Hematopoietic multipotent progenitor cell treated with erythropoietin and hydrocortisone succinate and interleukin-3 and kit ligand, for 17 days (in vitro differentiated cells): ENCODE measurements at places on chromosomes 4 and X.
A peak's percentile ranks its signal among the peaks of the same experiment; 100 is the strongest.

- DNase-seq: no peak
Measured at GRCh38 chr4:158043971-158044618, 128.7 kb downstream of the GASK1B start.

DNA sequence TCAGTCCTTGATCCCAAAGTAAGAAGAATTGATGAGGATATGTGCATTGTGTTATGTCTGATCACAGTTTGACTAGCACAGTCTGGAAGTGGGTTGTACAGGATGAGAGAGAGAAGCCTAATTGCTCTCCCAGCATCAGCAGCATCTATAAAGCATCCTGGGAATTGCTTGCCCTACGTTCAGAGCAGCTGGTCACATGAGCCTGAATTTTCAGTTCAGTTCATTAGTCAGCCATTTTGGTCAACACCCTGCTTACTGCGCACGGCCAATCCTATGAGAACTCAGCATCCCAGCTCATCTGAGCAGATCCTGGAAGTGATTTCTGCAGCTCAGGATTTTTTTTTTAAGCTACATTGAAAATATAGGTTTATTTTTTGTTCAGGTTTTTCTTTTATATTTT, at the start of gene RUFY3:
Gene RUFY3 (plus strand): TSS at position 218 of the 400 bp plus-strand sequence. CDS start 610 bp downstream, outside the sequence.
- DNase-seq: no peak

- DNase-seq: no peak
Measured at GRCh38 chrX:129714581-129714980, 24.2 kb upstream of the XPNPEP2 start.

- peak; percentile 37 for DNase-seq
Measured at GRCh38 chr4:104860238-104861123, 286.2 kb upstream of the TET2 start.

- DNase-seq: no peak
Measured at GRCh38 chr4:54228056-54228527, 1.0 kb upstream of the PDGFRA start.

- no peak for DNase-seq
Measured at GRCh38 chr4:76035799-76036380, at the start of gene CXCL11. TSS of gene CXCL11 (minus strand) at chr4:76036070. CDS start at chr4:76035987, 83 bp downstream.

GRCh38 chr4:40307627-40308497, 27.3 kb upstream of the CHRNA9 start:
- peak; percentile 30 for DNase-seq
